ENCODE measurements at places on chromosomes 1 and 21. TPM values are rescaled to one million over a fixed set of nuclear protein-coding genes. Genes with fewer than 3 reads are reported as not detected.

Gene PLA2G2C
- total RNA-seq = not detected

Gene MORN1
- total RNA-seq = 3.6 TPM

Gene ROR1
- 7.7 TPM for total RNA-seq

Gene FAM78B
- 2.9 TPM for total RNA-seq

Gene AGMAT
- 0.49 TPM for total RNA-seq

Gene AADACL4
- not detected for total RNA-seq

Gene BROX
- total RNA-seq = 54.9 TPM

Gene FMN2
- total RNA-seq = 1.8 TPM

Gene HRNR
- not detected for total RNA-seq

Gene MRPS14
- total RNA-seq = 16.2 TPM

Gene CYP4B1
- 340 TPM for total RNA-seq

Gene OR10Z1
- total RNA-seq = not detected

Gene C1orf115
- 29.5 TPM for total RNA-seq

Gene WNT4
- under 0.01 TPM for total RNA-seq

Gene COA7
- total RNA-seq = 7.2 TPM

Gene RPL5
- total RNA-seq = 1,686 TPM

Gene GNB1
- total RNA-seq = 165 TPM

Gene E2F2
- total RNA-seq = under 0.01 TPM

Measured in subcutaneous adipose tissue (tissue), 4 donors.